ENCODE measurements at places on chromosomes 4 and X.
A peak's percentile ranks its signal among the peaks of the same experiment; 100 is the strongest.

DNA sequence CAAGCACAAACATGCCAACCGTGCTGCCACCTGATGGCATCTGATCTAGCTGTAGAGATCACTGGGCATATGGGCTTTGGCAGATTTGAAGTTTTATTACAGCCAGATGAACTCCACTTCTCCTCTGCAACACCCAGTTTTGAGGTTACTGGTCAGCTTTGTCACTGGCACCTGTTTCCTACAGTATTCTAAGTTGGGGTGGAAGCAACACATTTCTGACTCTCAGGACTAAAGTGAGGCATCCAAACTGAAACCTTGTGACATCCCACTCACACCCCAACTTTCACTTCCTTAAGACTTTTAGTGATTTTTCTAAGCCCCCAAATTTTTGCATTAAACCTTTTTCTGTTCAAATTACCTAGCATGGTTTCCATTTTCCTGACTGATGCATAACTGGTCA, 115.1 kb upstream of the PCDH18 start:
- DNase-seq, result no peak

DNA sequence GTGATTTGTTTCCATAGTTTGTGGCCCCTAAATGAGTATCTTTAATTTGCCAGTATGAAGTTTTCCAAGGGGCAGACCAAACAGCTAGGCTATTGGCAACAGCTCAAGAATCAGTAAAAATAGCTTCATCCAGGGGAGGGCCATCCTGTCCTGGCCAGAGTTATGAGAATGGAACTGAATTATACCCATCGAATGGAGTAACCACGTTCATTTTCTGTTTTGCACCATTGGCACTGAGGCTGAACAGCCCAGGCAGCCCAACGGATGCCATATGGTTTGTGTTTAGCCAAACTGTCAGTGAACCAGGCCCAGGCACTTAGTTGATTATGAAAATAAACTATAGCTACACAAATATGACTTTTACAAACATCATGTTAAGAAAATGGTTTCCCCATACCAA, 17.7 kb upstream of the ASB5 start:
- DNase-seq, result no peak

DNA sequence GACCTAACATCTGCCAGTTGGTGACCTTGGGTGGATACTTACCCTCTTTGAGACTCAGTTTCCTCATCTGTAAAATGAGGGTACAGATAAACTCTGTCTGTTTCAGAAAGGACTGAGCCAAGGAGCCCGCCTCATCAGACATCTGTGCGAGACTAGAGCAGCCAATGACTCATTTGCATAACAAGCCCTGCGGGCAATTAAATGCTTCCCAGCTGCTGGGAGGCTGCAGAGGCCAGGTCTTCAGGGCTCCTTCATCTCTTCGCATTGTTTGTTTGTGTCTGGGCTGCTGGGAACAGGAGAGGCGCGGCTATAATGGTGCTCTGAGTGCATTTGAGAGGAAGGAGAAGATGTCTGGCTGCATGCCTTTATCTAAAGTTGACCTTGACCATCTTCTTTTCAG, 85.0 kb downstream of the ADRA2C start:
- no peak for DNase-seq

- no peak for DNase-seq
Observed at GRCh38 chr4:122046255-122046654, 94.4 kb upstream of the TRPC3 start.

DNA sequence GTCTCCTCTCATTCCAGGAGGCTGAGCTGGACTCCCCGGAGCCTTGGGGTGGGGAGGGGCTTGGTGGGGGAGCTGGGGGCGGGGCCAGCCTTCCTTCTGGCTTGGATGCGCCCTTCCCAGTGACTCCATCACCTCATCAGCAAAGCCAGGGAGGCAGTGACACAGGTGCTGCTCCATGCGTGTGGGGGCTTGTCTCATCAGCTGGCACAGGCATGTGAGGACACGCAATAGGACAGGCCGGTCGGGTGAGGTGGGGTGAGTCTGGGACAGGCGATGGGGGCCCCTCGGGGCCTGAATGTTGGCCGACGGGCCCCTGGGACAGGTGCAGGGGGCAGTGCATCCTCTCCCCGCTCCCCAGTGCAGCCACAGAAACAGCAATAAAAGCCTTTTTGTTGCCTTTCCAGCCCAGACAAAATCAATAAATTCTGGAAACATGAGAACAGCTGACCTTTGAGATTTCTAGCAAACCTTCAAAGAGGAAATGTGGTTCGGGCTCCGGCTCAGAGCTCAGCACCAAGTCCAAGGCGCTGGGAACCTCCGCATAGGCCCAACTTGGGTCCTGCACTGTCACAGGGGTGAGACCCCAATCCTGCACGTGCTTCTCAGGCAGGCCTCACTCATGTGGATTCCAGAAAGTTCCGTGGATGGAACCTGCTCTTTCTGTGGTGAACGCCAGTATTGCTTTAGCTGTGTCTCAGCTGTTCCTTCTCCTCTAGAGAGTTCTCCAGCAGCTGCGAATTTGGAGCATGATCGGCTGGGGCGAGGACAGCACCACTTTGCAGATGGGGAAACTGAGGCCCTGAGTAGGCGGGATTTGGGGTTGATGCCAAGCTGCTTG, 18.5 kb downstream of the ADRA2C start:
- DNase-seq, result no peak

DNA sequence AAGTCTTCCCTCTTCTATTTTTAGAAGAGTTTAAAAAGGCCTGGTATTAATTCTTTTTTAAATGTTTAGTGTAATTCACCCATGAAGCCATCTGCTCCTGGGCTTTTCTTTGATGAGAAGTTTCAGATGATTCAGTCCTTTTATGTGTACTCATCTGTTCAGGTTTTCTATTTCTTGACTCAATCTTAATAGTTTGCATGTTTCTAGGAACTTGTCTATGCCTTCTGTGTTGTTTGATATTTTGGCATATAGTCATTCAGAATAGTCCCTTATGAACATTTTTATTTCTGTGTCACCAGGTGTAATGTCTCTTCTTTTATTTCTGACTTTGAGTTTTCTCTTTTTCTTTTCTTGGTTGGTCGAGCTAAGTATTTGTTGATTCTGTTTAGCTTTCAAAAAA, 20.2 kb upstream of the IL2 start:
- DNase-seq, result no peak

- no peak for DNase-seq
Observed at GRCh38 chr4:130859991-130860390, 1764.0 kb downstream of the C4orf33 start.

GRCh38 chr4:88008122-88008742, 797 bp downstream of the PKD2 start:
- DNase-seq, result peak; percentile 29

GRCh38 chr4:183493246-183493645, 11.6 kb upstream of the ING2 start:
- DNase-seq, result no peak

DNA sequence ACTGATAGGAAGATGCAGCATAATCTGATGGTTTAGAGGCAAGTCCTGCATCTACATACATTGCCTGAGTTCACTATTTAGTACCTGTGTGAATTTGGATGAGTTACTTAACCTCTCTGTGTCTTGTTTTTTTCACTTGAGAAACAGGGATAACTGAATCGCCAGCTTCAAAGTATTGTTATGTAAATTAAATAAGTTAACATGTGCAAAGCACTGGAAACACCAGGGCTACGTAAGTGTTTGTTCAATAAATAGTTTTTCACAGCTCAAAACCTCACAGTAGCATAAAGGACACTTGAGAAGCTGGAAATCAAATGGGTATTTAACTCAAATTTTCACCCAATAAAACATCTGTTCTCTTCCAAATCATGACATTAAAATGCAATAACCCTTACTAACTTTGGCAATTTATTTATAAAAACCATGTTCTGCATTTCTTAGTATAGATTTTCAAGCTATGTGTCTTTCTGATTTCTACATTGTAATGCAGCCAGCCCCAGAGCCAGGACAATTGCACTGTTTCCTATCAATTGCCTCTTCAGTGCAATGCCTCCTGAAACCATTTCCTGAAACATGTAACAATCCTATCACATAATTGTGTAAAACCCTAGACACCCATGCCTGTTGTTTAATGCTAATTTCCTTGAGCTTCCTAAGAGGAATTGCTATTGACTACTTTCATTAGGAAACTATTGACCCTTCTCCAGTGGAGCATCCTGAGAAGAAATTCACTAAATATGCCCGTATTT, 177.1 kb downstream of the UNC5C start:
- DNase-seq, result no peak

DNA sequence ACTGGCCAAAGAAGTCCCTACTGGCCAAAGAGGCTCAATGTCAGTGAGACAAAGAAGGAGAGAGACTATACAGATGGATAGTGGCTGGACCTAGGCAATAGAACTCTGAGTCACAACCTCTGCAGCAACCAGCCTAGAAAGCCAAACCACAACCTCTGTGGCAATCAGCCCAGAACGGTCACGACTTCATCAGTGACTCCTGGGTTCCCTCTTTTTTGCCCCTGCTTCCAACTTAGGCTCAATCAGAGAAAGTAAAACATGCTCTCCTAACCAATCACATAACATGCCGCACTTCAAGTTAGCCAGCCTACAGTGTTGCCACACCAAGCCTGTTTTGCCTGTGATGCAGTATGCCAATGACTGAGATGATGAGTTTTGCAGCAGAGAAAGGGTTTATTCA, 203.4 kb downstream of the ANAPC10 start:
- no peak for DNase-seq

DNA sequence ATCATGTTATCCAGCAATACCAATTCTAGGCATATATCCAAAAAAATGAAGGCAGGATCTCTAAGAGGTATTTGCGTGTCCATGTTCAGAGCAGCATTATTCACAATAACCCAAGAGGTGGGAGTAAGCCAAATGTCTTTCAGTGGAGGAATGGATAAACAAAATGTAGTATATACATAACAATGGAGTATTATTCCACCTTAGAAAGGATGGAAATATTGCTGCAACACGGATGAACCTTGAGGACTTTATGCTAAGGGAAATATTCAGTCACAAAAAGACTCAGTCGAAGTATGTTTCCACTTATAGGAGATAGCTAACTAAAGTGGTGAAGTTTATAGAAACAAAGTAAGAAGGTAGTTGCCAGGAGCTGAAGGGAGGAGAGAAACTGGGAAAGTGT, 74.3 kb downstream of the LARP1B start:
- DNase-seq, result no peak

- DNase-seq, result no peak
Observed at GRCh38 chrX:1099146-1099770, 113.2 kb downstream of the CRLF2 start.

DNA sequence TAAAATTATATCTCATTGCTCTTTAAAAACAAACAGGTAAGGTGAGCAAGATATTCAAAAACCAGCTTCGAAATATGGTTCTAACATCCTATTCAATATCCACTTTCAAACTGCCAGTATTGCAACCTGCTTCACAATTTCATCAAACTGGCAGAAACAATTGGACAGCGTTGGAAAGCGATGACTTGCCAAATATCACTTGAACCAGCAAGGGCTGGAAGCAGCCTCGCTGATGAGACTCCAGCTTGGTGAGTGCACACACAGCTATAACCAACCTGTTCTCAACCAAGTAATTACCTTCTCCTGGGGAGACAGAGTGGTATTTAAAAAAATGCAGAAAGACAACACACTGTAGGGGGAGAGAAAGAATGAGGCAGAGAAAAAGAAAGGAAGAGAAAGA, 155.8 kb upstream of the RAI2 start:
- no peak for DNase-seq

GRCh38 chrX:13689741-13690211, 848 bp downstream of the RAB9A start:
- no peak for DNase-seq

DNA sequence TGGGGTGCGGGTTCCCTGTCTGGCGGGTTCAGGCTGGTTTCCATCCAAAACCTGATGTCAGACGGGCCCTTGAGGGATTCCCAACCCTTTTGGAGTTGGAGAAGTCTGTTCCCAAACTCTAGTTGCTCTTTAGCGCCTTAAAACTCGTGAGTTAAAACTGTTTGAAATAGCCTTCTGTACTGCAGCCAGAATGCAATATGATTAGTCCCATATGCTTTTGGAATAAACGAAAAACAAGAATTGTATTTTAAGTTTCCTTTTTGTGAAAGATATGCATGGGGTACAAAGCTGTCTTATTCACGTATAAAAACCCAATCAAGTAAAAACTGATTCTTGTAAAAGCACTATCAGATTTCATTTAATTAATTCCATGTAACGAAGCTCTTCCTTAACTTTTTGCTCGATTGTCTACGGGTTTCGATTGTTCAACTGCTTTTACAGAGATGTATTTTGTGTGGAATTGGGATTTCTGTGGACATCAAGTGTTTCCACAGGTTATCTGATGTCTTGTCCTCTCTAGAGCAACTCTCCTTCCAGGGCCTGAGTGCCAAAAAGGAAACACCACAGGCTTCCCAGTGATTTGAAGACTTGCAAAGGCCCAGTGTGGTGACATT, 49.5 kb downstream of the CLDN34 start:
- no peak for DNase-seq

- DNase-seq, result no peak
Observed at GRCh38 chr4:76235915-76236314, 15.6 kb upstream of the FAM47E start.

GRCh38 chr4:86531440-86531839, 62.7 kb upstream of the PTPN13 start:
- no peak for DNase-seq

DNA sequence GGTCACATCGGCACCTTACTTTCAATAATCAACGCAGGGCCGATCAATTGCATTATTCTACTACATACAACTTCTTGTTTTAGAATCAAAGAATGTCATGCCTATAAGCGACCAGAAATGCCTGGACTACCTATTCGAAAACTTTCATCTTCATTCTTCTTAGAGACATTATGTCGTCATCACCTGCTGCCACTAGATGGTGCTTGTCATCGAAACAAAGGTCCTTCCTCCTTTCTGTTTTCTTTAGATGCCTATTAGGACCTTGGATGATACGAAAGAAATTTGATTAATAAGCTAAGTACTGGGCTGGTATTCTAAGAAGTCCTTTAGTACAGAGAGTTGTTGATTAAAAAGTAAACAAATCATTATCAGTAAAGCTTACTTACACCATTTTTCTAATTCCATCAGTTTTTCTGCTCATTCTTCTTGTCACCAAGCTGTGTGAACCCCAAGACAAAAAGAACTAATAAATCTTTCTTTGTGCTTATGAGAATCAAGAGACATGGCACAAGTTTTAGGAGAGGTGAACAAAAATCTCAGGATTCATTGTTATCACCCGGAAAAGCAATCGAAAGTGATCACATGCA, 154.5 kb upstream of the SLC4A4 start:
- DNase-seq, result peak; percentile 58

DNA sequence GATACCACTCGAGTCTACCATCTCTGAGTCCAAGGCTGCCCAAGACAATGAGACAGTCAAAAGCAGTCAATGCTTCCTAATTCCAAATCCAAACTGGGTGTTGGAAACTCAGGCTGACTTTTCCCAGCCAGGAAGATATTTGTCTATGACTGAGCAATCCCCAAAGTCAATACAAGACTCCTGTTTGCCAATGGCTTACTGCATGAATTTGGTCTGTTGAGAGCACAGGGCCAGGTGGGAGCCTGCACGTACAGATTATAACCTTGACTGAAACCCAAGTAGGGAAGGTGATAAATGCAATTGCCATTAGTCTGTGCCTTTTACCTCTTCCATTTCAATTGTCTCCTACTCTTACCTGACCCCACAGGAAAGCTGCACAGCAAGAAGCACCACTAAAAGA, 72.6 kb upstream of the PPARGC1A start:
- DNase-seq, result no peak

Measured in germinal center (tissue), 1 donor.